ENCODE measurements at places on chromosomes 2 and 18.

DNA sequence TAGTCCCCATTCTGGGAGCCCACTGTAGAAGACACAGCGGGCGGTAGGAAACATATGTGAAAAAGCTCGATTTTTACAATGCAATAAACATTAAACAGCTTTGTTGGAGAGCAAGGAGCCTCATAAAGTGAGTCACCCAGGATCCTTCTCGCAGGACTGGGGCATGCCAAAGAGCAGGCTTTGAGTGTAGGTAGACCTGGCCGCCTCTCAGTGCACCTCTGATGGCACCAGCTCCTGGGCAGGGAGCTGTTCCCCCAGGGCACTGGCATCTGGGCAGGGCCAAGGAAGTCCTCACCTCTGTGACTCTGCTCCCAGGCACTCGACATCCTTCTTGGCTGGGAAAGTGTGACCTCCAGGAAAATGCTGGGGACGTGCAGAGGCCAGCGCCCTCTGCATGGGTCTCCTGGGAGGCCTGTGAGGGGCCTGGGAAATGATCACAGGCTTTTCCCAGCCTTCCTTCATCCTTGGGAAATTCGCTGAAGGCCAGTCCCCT is 94.2 kb downstream of the POLR1A start:
- DNase-seq: no peak

GRCh38 chr2:216589791-216590190 is 43.4 kb upstream of the IGFBP2 start:
- no peak for DNase-seq

DNA sequence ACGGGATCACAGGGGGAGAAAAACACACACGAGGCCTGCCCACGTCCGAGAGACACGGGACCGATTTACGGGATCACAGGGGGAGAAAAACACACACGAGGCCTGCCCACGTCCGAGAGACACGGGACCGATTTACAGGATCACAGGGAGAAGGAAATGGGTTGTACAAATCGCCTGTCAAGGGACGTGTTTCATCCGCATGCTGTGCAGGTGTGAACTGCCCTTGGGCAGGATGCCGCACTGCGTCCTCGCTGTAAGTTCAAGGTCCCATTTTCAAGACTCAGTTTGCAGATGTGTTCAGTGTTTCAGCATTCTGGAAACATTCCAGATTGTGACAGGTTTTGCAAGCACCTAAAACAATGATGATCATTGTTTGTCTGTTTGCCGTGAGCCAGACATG is 2.3 kb upstream of the KCNG2 start:
- no peak for DNase-seq

DNA sequence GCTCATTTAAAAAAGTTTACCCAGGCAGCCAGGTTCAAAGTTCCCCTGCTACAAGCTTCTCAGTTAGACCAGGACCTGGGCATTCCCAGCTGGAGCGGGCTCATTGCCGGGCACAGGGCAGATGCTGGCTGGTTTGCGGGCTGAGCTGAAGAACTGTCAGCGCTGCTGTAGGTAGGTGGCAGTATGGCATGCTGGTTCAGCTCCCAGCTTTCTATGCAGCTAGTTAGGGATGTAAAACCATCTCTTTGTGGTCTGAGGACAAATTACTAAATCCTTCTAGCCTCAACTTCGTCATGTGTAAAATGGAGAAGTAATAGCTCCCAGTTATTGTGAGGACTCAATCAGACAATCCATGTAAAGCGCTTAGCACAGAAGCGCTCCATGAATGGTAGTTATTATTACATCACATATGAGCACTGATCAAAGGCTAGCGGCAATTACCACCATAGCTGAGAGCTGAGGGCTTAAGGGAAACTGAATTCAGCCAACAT is 2.4 kb upstream of the LDLRAD4 start:
- DNase-seq: peak; percentile 73

DNA sequence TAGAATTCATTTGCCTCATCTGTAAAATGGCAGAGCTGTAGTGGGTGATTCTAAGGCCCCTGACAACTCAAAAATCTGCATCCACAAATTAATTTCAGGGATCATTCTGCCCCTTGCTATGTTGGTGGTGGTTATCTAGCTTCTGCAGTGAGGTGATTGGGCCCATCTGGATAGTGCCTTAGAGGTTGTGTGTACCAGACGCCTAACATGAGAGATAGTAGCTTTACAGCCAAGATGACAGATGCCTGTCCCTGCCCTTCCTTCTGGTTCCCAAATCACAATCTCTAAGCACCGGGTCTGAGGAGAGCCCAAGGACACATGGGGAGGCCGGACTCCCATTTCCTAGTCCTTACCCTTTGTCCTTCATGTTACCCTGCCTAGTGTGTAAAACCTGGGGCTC is 51.1 kb upstream of the TNP1 start:
- DNase-seq: no peak

DNA sequence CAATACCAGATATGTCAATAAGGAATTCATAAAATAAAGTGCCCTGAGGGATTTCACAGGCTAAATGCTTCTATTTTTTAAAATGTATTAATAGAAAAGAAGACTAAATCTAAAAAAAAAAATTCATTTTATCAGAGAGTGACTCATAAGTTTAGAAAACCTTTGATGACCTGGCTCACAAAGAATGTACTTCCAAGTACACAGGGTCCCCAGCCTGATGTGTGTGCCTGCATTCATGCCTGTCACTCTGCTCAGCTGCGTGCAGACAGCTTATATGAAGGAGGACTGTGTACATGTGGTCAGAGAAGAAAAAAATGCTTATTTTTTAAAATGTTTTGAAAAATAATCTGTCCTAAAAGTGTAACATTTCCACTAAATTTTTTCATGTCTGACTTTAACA is 3.0 kb upstream of the CPS1 start:
- no peak for DNase-seq

DNA sequence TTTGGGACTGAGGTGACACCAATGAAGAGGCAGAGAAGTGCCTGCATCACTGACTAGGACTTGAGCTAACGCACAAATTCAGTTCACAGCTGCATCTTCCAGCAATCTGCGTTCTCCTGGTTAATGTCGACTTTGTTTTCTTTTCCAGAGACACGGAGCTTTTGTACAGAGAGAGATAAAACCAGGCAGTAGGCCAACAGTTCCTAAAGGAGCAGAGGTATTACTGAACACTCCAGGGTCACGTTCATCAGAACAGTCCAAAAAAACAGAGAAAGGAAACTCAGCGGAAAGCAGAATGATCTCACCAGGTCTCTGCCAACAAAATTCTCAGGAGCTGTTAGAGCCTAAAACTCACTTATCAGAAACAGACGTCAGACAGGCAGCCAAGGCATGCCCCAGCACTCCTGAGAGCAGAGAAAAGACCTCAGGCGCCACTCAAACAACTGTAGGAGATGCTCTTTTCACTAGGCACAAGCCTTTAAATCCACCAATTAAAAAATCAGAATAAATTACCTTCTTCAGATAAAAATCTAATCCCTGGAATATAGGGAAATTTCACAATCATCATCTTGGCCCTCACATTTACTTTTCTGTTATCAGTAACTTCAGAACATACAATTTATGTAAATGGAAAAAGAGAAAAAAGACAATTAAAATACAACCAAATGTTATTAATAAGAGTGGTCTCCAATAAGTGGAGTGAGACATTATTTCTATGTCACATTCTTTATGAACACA is 95.9 kb upstream of the SPTBN1 start:
- DNase-seq: peak; percentile 5

DNA sequence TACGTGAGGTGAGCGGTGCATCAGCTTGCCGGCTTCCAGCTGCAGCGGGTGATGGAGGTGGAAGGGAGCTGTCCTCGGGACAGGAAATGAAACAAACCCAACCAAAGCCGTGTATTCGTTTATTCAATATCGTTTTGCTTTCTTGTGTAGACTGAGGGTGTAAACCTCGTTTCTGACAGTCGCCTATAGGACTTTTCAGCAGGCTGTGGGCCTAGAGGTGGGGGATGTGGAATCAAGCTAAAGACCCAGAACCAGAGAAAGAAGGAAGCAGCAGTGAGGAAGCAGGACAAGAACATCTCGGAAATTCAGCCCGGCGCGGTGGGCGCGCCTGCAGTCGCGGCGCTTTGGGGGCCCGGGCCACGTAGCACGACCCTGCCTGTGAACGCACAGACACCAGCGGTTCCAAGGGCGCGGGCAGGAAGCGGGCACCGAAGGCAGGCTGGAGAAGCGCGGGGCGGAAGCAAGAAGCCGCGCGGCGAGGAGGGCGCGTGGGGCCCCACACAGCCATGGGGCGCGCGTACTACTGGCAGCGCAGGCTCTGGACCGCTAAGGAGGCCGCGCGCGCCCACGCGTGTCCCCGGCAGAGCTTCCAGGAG is 755 bp upstream of the ATP9B start:
- no peak for DNase-seq

GRCh38 chr18:36372903-36373311 is 75.4 kb downstream of the FHOD3 start:
- no peak for DNase-seq

DNA sequence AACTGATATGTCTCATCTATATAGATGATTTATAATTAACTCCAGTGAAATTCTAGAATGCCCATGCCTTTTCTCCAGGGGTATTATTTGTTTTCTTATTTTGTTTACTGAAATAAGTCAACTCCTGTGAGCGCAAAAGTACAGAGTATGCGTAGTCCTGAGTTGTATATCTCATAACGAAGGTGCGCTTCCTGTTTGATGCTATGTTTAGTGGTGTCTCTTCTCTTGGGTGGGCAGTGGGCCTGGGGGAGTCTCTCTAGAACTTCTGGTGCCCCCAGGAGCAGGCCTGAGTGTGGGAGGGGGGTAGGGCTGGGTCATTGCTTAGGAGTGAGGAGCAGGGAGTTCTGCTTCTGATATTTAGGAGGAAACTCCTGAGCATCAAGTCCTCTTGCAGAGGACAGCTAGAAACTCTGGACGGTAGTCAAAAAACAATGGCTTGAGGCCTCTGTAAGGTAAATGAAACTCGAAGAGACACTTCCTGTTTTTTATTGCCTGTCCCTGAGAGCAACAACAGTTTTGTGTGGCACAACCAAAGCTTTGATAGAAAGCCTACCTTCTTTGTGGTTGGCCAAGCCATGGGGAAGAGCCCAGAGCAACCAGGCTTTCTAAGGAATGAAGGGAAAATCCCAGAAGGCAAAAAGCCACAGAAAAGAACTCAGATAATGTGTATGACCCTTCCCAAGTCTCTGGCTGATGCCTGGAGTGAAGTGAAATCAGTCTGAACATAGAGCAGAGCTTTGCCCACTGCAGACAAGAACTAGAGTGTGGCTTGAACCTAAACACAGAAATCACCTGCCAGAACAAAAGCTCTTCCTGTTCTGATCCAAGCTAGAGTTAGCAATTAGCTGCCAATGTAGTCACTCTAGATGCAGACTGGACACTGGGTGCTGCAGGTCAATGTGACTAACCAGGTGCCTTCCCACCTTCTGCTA is 8.5 kb upstream of the SP140L start:
- DNase-seq: no peak

DNA sequence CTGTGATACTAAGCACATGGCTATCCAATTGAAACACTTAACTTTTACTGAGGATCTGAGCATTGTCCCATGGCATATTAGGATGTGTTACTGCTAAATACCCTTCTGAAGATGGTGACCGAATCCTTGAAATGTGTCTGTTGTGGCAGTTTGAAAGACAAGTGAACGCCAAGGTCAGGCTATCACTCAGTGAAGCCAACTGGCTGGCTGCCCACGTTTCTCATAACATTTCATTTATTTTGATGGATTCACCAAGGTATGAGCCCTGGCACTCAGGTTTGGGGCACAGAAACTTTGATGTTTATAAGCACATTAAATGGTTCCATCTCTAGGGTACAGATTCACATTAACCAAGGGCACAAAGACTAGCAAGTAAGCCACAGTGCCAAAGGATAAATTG is 850.3 kb downstream of the DPP10 start:
- DNase-seq: no peak

GRCh38 chr2:8558096-8558495 is 123.8 kb upstream of the ID2 start:
- no peak for DNase-seq

GRCh38 chr2:203623661-203624060 is 82.8 kb upstream of the CD28 start:
- DNase-seq: no peak

GRCh38 chr2:178506101-178506500 is 25.8 kb downstream of the PLEKHA3 start:
- DNase-seq: no peak

DNA sequence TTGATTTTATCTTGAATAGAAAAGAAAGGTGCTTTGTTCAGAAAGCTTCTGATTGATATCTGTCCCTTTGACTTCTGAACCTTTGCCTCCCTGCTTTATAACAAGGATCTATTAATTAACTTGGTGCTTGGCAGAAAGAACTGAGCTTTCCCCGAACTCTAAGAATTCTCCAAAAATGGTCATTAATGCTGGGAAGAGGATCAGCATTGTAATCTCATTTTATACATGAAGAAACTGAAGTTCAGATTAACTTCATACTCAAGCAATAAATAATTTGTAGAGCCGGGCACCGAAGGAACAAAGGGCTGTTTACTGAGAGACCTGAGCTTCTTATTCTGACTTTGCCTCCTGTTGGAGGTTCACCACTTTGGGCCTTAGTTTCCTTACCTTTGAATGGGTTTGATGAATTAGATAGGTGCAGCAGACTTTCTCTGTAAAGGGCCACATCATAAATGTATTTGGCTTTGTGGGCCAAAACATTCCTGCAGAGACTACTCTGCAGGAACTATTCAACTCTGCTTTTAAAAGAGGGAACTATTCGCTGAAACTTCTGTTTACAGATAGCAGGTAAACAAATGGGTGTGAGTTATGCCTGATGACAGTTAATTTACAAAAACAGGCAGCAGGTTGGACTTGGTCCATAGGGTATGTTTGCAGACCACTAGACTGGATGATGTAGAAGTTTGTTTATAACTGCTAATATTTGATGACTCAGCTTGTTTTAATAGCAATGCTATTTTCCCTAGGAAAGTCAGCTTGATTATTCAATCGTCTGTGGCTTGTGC is 272.9 kb downstream of the TGIF1 start:
- no peak for DNase-seq

- no peak for DNase-seq
Observed at GRCh38 chr2:11871421-11871820, 125.0 kb downstream of the LPIN1 start.

DNA sequence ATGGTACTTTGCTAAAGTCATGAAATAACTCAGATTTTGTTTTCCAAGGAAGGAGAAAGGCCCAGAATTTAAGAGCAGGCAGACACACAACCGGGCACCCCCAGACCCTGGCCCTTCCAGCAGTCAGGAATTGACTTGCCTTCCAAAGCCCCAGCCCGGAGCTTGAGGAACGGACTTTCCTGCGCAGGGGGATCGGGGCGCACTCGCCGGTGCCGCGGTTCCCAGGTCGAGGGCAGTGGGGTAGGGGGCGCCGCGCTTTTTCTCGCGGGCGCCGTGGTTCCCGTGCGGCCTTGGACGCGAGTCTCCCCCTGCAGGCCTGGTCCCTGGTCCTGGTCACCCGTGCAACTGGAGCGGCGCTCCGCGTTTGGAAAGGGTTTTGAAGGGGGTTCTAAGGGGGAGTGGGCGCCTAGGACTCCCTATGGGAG is 1.2 kb downstream of the ZNF236 start:
- DNase-seq: no peak

GRCh38 chr2:30037016-30037415 is 109.8 kb upstream of the YPEL5 start:
- no peak for DNase-seq

GRCh38 chr2:75170889-75171288 is 28.4 kb downstream of the TACR1 start:
- no peak for DNase-seq

- DNase-seq: no peak
Observed at GRCh38 chr18:26706911-26707351, 158.6 kb downstream of the AQP4 start.

Data from hippocampal formation (tissue), 2 donors.